ENCODE measurements at places on chromosomes 1 and 21.

DNA sequence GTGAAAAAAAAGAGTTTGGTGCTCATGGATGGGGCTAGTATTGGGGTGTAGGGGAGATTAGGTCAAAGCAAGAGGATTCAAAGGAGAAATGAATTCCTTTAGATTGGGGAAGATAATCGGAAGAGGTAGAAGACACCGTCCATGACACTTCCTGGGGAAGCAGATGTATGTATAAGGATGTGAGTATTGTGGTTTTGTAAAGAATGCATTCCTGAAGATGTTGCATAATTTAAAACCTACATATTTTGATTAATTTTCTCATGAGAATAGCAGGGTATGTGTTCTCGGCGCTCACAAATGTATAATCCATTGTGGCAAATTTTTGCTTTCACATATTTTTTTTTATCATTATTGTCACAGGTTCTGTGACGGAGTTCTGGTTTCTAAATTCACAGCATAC lies 5.5 kb upstream of the LGALS8 start:
- DNase-seq, result no peak

DNA sequence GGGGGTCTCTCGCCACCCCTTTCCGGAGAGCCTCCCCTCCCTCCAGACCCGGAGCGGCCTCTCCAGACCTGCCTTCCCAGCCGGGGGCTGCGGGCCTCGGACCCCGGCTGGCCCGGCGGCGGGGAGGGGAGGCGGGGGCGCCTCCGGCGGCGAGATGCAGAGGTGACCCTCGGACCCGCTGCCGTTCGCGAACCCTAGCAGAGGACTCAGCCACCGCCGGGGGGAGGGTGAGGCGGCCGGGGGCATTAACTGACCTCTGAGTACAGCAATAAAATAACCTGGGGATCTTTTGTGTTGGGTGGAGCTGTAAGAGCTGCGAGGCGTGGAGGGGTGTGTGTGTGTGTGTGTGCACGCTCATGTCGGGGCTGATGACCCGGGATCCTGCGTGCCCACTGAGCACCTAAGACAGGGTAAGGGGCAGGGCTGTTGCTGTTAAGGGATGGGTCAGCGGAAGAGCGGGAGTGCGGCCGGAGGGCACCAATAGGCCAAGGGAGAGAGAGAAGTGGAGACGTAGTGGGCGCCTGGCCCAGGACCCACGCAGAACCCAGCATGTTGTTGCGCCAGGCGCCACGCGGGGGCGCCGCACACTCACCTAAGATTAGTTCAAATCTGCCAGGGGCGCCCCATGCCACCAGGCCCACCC lies 6.3 kb downstream of the HAPLN2 start:
- DNase-seq, result peak; percentile 67

DNA sequence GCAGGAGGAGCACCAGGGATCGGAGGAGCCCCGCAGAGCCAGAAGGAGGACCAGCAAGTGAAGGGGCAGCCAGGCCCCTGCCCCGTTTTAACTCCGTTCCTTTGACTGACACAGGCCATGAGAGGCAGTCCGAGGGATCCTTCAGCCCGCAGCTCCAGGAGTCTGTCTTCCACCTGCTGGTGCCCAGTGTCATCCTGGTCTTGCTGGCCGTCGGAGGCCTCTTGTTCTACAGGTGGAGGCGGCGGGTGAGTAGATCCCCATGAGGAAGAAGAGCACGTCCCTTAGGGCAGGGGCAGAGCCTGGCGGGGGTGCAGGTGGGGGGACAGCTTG lies 13.3 kb downstream of the CSF1 start:
- DNase-seq, result no peak

DNA sequence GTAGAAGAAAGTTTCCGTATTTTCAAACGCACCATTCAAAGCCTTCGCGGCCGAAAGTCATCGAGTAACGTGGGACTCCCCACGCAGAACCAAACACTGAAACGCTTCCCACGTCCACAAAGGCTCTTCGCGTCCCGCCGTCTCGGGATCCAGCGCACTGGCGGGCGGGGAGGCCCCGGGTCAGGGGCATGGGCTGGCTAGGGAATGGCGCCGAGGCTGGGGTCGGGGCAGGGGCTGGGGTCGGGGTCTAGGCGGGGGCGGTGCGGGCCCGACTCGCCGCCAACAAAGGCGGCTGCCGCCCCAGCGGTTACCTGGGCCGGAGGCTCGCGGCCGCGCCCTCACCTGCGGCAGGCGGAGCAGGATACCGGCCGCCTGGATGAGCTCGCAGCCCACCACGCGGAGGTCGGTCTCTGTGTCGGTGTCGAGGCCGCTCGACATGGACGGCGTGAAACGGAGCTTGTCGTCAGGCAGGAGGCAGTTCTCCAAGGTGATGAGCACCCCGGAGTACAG lies 403 bp downstream of the CCNL2 start:
- DNase-seq, result no peak

DNA sequence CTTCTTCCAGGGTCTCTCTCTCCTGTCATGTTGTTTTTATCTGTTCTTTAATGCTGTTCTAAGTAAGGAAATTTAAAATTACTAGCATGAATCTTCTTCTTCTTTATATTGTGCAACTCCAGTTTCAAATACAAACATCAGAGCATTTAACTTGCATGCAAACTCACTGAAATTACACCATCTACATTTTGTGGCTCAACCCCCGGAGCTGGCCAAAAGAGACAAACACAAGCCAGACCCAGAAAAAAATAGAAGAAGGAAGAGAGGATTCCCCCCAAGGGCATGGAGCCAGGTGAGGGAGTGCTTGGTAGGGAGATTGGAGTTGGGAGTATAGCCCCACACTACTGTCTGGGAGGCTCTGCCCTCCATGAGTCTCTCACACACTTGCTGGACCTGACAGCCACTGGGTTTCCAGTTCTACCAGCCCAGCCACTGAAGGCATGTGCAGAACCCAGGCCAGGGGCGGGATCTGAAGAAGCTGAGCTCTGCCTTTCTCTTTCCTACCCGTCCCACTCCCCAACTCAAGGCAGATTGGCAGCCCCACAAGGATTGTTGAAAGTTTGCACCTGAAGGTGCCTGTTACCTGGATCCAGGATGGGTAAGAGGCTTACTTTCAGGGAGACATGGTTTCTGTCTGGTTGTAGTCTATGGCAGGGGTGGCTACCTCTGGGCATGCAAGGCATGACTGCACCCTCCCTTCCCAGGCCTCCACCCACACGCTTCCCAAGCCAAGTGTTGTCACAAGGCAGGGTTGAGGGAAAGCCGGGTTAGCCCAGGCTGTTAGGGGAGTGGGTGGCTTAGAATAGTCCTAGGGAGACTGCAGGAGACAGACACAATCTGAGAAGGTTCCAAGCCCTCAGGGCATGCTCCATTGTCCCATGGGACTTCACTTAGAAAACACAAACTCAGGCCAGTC lies 297.2 kb downstream of the TGFB2 start:
- no peak for DNase-seq

DNA sequence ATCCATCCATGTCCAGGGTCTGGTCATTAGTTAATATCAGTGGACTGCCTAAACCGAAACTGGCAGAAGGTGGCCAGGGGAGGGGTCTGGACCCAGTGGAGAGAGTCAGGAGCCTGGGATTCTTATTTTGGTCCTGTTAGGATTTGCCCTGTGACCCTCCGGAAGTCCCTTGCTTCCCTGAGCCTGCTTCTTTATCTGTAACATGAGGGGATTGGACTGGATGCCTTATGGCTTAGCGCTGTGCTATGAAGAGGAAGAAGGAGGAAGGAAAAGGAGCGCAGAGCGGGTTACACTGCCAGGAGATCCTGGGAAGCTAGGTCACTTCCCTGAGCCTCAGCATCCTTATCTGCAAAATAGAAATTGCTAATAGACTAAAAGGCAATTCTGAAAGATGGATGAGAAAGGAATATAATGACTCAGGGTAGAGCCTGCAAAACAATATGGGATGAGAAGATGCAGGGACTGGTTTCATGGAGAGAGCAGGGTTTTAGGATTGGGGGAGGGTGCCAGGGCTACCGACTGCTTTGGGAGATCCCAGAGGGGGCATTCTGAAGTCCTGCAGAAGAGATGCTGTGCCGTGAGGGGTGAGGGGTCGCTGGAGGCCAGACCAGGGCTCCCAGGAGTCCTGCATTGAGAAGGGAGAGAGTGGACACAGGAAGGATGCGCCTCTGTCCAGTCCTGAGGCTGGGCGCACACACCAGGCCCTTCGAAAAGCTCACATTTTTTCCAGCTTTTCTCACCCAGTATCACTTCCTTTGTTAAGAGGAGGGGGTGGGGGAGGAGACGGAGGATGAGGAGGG lies 460 bp upstream of the ADORA1 start:
- DNase-seq, result no peak

- peak; percentile 72 for DNase-seq
These were observed 104.9 kb upstream of the TMPRSS2 start for GRCh38 chr21:41612674-41613532.

DNA sequence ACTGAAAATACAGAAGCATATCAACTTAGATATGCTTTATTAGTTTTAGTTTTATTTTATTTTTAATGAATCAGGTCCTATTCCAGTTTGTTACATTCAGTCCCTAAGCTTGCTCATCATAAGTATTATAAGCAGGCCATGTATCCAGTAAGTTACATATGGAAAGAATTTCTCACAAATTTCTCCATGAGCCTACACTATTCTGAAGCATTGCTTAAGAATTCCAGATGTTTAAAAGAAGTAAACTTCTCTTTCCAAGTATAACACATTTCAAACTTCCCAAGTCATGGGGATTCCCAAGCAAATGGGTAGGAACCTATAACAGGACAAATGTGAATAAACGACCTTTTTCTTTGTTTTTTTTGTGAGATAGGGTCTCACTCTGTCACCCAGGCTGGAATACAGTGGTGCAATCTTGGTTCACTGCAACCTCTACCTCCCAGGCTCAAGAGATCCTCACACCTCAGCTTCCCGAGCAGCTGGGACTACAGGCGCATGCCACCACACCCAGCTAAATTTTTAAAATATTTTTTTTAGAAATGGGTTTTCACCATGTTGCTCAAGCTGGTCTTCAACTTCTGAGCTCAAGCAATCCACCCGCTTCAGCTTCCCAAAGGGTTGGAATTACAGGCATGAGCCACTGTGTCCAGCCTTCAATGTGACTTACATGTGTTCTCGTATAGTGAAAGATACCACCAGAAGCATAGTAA lies 39.0 kb downstream of the ST7L start:
- DNase-seq, result no peak

- no peak for DNase-seq
These were observed 34.5 kb upstream of the TRABD2B start for GRCh38 chr1:48031676-48032075.

DNA sequence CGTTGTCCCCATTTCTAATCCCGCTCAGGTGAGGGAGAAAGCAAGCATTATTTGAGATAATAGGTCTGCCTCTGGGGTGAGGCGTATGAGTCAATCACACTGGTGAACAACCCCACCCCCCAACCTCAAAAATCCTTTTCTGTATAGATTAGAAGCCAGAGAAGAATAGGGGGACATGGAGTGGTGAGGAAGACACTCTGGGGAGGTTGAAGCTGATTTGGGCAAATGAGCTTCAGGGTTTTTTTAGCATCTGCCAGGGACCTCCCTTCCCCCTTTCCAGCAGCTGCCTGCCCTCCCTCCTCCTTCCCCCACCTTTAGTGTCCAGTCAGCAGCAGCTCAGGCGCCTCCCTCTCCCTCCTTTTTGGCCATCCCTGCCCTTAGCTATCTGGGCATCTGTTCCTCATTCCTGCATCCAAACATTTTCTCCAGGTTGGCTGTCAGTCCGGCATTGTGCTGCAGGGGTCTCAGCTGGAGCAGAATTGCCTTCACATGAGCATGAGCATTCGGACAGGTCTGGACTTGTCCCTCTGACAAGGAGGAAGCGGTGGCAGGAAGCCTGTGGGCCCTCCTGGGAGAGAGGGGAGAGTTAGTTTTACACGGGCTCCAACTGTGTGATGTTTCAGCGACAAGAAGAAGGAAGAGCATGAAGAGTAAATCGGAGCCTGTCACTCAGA lies 30.8 kb upstream of the PTGFRN start:
- peak; percentile 7 for DNase-seq

- no peak for DNase-seq
These were observed 308.5 kb downstream of the LMX1A start for GRCh38 chr1:165047994-165048393.

DNA sequence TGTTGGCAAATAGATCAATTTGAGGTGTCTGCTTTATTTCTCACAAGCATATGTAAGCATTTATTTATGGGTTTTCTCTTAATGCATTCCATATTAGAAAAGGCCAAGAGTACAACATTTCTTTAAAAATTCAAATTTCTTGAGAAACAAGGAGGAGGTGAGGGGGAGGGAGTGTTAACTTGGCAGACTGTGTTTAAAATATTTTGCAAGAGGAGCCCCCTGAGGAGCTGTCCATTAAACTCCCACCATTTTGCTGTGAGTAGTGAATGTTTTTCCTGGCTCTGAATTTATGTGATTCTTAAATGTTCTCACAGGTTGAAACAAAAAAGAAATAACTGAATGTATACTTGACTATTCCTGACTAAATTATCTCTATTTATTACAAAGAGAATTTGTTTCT lies 363.8 kb downstream of the PTPRC start:
- DNase-seq, result no peak

- DNase-seq, result no peak
These were observed 18.9 kb downstream of the ACP6 start for GRCh38 chr1:147651466-147651865.

GRCh38 chr1:59072583-59072947 lies 224.3 kb upstream of the FGGY start:
- no peak for DNase-seq

DNA sequence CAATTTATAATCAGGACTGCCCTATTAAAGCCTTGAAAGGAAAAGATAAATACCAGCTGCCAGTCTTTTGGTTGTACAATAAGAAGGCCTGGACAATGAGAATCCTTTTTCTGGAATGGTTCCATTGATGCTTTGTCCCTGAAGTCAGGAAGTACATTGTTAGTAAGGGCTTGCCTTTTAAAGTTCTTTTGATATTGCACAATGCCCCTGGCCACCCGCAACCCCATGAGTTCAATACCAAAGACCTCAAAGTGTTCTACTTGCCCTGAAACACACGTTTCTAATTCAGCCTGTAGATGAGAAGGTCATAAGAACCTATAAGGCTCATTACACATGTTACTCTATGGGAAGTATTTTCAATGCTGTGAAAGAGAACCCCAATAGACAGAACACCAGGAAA lies 112.1 kb downstream of the OLFM3 start:
- no peak for DNase-seq

DNA sequence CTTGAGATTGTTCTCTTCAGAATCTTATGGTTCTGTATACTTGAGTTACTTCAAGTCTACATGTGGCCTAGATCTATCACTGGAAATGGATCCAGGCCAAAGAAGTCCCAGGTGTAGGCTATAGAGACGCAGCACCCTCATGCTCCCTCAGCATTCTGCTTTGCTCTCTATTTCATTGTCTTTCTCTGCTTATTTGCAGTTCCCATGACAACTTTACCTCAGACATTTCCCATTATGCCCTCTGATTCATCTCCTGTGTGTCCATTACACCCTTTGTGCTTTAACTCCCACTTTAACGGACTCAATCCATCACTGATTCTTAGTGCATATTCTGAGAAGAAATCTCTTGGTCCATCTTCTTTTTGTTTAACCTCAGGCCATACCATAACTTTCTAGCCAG lies 236.9 kb upstream of the NRIP1 start:
- no peak for DNase-seq

- no peak for DNase-seq
These were observed 344.6 kb downstream of the LMO4 start for GRCh38 chr1:87673309-87673708.

GRCh38 chr1:36322786-36323635 lies 434 bp downstream of the EVA1B start:
- peak; percentile 39 for DNase-seq

Data from neural crest cell (in vitro differentiated cells).